ENCODE measurements at places on chromosomes 6 and 20.

GRCh38 chr20:45069261-45069660 is 31.7 kb downstream of the KCNS1 start:
- no peak for DNase-seq

- peak; percentile 98 for DNase-seq
Measured at GRCh38 chr6:12343440-12344162, 53.4 kb downstream of the EDN1 start.

DNA sequence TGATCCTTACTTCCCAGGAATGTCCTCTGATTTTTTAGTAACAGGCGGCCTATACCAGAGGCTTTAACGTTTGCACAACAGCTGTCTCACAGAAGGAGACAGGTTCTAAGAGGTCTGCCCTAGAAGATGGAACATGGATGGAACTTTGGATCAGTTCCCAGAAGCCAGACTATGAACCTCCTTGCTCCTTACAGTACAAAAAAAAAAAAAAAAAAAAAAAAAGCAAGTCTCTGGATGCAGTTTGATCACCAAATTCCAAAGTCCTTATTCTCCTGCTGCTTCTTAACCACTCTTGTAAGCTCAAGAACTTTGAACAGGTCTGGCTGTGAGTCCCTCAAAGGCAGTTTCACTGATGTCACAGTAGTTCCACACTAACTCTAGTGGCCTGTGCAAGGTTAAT is 2.0 kb upstream of the TRMT11 start:
- peak; percentile 37 for DNase-seq

DNA sequence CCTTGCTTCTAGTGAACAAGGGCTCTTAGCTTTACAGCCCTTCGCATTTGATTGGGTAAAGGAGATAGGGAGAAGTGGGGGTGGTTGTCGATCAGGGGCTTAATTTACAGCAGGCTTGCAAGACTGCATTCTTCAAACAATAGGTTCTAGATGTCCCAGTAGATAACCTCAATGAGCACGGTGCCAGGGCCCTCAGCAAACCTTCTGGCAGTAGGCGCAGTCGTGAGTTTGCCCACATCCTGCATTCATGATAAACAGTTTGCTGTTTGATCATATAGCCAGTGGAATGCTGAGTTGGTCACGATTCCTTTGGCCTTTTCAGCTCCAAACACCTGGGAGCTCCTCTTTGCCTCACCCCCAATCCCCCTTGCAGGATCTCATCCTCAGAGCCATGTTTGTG is 27.5 kb downstream of the SUN5 start:
- no peak for DNase-seq

DNA sequence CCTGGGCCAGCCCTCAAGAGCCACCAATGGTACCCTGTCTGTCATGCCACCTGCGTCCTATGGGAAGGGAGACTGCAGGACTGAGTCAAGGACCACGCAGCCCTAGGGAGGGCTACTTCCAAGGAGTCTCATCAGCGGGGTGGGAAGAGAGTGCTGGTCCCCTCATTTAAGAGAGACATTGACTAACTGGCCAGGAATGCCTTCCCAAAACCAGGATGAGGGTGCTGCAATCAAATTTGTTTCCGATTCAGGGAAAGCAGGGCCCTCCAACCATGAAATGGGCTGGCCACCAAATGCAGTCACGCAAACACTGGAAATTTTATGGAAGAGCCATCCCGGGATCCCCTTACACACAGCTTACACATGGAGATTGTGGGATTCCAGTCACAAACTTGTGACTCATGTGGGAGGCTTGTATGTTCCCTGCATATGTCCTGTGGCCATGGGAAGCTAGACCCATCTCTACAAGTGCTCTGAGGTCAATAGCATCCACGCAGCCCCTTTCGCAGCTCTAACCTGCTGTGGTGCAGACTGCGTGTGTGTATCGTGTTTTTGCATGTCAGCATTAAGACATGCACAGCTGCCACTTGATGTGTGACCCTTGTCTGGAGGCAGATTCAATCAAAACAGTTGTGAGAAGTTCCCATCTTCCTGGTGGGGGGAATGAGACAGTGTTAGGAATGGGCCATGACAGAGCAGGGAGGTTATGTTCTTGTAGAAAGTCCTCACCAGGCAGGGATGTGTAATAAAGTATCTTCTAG is 53.0 kb upstream of the CST7 start:
- DNase-seq: no peak

DNA sequence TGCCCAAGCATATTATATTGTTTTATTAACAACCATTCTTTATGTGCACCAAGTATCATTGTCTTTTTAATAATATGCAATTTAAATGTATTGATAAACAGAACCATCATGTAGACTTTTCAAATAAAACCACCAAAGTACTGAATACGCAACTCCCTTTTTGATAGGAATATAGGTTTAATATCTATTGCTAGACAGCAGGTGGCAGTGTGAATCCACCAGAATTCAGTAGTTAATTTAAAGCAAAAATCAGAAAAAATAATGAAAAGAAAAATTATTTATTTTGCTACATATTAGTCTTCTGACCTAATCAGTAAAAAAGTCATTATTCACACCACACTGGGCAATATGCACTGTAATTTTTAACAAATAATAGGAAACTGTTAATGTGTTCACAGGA is 143.7 kb downstream of the KLHL32 start:
- peak; percentile 31 for DNase-seq

- peak; percentile 72 for DNase-seq
Measured at GRCh38 chr6:37862992-37863391, 43.5 kb downstream of the ZFAND3 start.
